ENCODE measurements at places on chromosomes 6 and 20. TPM values are rescaled to one million over a fixed set of nuclear protein-coding genes. Genes with fewer than 3 reads are reported as not detected.

DNA sequence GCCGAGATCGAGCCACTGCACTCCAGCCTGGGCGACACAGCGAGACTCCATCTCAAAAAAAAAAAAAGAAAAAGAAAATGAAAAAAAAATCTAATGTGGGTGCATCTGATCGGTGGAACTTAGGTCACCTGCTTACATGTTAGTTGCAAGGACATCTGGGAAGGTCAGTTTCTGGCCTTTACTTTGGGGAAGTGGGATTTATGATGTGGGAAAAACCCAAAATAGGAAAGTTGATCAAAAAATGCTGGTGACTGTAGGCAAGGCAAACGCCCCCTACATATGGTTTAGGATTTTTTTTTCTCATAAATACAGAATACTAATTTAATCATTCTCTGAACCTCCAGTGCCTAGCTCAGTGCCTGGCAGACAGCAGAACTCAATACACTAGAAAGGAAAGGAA lies 69.2 kb upstream of the PIM1 start:
- H3K27ac ChIP-seq, result peak overlapping the region; percentile 60
- H3K4me3 ChIP-seq, result no peak overlapping the region
- H3K4me1 ChIP-seq, result peaks cover 21% of the 10 kb centered on the region
- no peak for DNase-seq

GRCh38 chr20:58169450-58169849 lies 59.0 kb downstream of the ANKRD60 start:
- H3K27ac ChIP-seq, result no peak overlapping the region
- H3K4me1 ChIP-seq, result peaks cover 24% of the 10 kb centered on the region
- no peak overlapping the region for H3K4me3 ChIP-seq
- peak; percentile 59 for DNase-seq

DNA sequence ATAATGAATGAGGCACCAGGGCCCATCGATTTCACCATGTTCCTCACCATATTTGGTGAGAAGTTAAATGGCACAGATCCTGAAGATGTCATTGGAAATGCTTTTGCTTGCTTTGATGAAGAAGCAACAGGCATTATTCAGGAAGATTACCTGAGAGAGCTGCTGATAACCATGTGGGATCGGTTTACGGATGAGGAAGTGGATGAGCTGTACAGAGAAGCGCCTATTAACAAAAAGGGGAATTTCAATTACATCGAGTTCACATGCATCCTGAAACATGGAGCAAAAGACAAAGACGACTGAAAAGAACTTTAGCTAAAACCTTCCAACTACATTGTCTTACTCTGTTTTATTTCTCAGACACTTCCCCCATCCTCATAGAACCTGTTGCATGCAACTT lies 21.6 kb upstream of the ZBTB22 start:
- no peaks in the 10 kb centered on the region for H3K36me3 ChIP-seq
- H3K4me3 ChIP-seq, result no peak overlapping the region
- no peak for DNase-seq
- H3K4me1 ChIP-seq, result no peaks in the 10 kb centered on the region

DNA sequence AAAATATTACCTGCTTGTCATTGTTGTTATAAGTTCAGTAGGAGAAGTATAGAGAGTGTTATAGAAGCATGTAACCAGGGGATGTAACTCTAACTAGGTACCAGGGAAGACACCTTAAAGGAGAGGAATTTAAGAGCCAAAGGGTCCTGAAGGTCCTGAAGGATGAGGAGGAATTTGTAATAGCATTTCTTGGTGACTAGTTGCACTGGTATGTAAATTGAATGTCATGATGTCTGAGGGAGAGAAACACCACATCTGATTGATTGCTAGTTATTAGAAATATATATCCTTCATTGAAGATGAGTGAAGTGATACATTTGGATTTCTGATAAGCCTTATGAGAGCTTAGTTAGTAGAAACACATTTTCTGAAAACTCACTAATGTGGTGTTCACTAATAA lies 643.8 kb downstream of the RFPL4B start:
- no peak overlapping the region for H3K4me3 ChIP-seq
- H3K27me3 ChIP-seq, result no peaks in the 10 kb centered on the region
- DNase-seq, result no peak
- H3K4me1 ChIP-seq, result peaks cover 12% of the 10 kb centered on the region
- H3K36me3 ChIP-seq, result no peaks in the 10 kb centered on the region
- no peak overlapping the region for H3K27ac ChIP-seq

- DNase-seq, result no peak
- no peak overlapping the region for H3K27ac ChIP-seq
- H3K4me1 ChIP-seq, result peaks cover 6% of the 10 kb centered on the region
- no peaks in the 10 kb centered on the region for H3K36me3 ChIP-seq
- H3K4me3 ChIP-seq, result peak overlapping the region; percentile 77
- H3K27me3 ChIP-seq, result peaks cover 42% of the 10 kb centered on the region
Observed at GRCh38 chr20:38673261-38673660, 51.0 kb upstream of the SLC32A1 start.

DNA sequence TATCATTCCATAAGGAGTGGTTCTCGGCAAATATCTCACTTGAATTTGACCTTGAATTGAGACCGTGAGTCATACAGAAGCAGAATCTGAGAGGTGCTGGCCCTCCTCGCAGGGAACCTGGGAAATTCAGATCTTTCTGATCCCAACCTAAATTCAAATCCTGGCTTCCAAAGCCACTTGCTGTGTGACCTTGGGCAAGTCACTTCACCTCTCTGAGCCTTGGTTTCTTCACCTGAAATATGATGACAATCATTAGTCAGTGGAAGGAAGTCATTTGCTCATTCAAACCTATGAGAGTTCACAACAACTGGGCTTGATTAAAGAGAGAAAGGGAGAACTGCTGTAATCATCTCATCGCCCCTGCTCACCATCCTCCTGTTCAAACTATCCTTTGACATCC lies 7.2 kb downstream of the BPIFA3 start:
- no peak for DNase-seq
- peaks cover 31% of the 10 kb centered on the region for H3K27me3 ChIP-seq
- no peaks in the 10 kb centered on the region for H3K36me3 ChIP-seq
- no peak overlapping the region for H3K27ac ChIP-seq
- no peaks in the 10 kb centered on the region for H3K4me1 ChIP-seq

DNA sequence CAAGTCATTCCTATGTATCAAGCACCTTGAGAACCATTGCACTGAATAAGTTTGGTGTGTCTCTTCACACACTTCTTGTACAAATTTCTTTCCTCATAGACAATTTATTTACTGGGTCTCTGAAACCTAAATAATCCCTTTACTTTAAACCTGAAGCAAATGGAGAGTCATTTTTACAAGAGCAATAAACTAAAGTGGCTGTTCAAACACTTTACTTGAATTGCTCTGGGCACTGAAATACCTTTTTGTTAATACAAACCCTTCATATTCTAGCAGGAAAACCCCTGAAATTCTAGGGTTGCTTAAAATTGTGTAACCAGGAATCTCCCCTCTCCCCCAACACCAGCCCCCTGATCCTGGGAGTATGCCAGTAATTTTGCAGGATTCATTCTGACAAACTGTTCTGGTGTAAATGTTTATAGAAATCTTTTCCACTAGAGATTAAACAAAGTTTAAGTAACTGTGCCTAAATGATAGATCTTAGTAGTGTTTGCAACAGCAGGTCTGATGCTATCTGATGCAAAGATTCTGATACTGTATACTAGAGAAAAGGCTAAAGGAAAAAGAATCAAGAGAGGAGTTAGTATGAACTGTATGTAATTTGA lies 13.4 kb downstream of the RSPO3 start:
- H3K27me3 ChIP-seq, result peaks cover 4% of the 10 kb centered on the region
- DNase-seq, result no peak
- no peak overlapping the region for H3K27ac ChIP-seq
- no peak overlapping the region for H3K4me3 ChIP-seq
- no peaks in the 10 kb centered on the region for H3K4me1 ChIP-seq

GRCh38 chr6:134534708-134535149 lies 216.8 kb upstream of the SGK1 start:
- peaks cover 57% of the 10 kb centered on the region for H3K4me1 ChIP-seq
- DNase-seq, result peak; percentile 41
- H3K36me3 ChIP-seq, result peaks cover 4% of the 10 kb centered on the region
- H3K27ac ChIP-seq, result peak overlapping the region; percentile 78
- no peak overlapping the region for H3K4me3 ChIP-seq
- peaks cover 1% of the 10 kb centered on the region for H3K27me3 ChIP-seq

DNA sequence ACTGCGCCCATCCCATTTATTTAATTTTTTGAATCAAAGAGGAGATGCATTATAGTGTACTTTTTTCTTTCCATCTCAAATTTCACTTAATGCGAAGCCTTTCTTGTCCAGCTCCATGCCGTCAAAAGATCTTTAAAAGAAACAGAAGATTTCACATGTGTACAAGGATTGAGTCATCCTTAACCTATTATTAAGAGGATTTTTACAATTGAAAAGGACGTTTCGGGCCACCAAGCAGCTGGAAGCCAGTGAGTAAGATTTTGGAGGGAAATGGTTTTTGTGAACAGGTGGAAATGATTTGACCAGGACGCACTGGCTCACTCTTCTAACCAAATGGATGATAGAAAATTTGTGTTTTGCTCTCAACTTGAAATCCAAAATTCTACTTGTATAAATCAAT lies 15.1 kb upstream of the CCDC170 start:
- no peaks in the 10 kb centered on the region for H3K27me3 ChIP-seq
- peaks cover 25% of the 10 kb centered on the region for H3K4me1 ChIP-seq
- no peak for DNase-seq
- H3K36me3 ChIP-seq, result no peaks in the 10 kb centered on the region

- no peaks in the 10 kb centered on the region for H3K36me3 ChIP-seq
- H3K4me3 ChIP-seq, result no peak overlapping the region
- no peak for DNase-seq
- H3K27ac ChIP-seq, result no peak overlapping the region
- H3K27me3 ChIP-seq, result peaks cover 7% of the 10 kb centered on the region
Observed at GRCh38 chr6:166738386-166739116, 111.5 kb upstream of the RPS6KA2 start.

DNA sequence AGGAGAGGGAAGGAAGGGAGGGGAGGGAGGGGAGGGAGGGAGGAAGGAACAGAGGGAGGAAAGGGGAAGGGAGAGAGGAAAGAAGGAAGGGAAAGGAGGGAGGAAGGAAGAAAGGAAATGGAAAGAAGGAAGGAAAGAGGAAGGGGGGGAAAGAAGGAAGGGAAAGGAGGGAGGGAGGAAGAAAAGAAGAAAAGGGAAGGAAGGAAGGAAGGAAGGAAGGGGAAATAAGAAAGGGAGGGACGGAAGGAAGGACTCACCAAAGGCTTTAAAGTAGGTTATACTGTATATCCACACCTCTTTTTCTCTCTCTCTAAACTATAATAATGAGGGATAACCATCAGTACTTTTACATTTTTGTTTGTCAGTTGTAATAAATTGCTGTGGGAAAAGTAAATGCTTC lies 324.9 kb downstream of the ARHGAP18 start:
- peaks cover 7% of the 10 kb centered on the region for H3K4me1 ChIP-seq
- H3K27ac ChIP-seq, result no peak overlapping the region
- peaks cover 2% of the 10 kb centered on the region for H3K27me3 ChIP-seq
- H3K4me3 ChIP-seq, result no peak overlapping the region

DNA sequence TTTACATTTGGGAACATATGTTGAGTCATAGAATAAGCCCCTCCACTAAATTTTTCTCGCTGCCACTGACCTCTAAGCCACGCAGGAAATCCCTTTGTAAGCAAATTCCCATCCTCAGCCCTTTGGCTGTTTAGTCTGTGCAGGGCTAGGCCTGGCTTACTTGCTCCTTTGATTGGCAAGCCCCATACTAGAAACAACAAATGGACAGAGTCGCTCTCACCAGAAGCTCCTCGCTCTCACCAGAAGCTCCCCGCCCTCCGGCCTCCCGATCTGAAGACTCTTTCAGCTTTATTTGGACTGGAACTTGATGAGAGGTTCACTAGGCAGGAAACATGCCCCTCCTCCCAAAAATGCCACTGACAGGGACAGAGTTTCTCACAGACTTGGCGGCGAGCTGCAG lies 149.2 kb upstream of the EXOC2 start:
- no peak overlapping the region for H3K27ac ChIP-seq
- no peak for DNase-seq
- peaks cover 3% of the 10 kb centered on the region for H3K27me3 ChIP-seq

- H3K27me3 ChIP-seq, result peaks cover 20% of the 10 kb centered on the region
- H3K27ac ChIP-seq, result no peak overlapping the region
- no peaks in the 10 kb centered on the region for H3K36me3 ChIP-seq
- H3K4me1 ChIP-seq, result no peaks in the 10 kb centered on the region
Observed at GRCh38 chr6:163725008-163725941, 310.8 kb downstream of the QKI start.

The TNFRSF21 gene
- 18.5 TPM for total RNA-seq

Data from HFFc6 (cell line).